HS-27A (cell line): ENCODE measurements at places on chromosomes 4 and X.

DNA sequence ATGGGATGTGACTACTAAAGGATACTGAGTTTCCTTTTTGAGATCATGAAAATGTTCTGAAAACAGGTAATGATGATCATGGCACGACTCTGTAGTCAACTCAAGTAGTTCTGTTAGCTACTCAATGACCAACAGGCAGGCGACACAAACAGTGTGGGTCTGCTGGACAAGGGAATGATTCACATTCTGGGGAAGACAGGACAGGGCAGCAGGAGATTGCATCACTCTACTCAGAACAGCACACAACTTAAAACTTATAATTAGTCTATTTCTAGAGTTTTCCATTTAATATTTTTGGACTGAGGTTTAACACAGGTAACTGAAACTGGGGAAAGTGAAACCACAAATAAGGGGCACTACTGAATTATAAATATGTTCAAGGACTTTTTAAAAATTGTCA lies 365.2 kb downstream of the PRDM5 start:
- DNase-seq = no peak

- DNase-seq = peak; percentile 9
Observed at GRCh38 chrX:70434914-70435586, 9.6 kb upstream of the DLG3 start.

DNA sequence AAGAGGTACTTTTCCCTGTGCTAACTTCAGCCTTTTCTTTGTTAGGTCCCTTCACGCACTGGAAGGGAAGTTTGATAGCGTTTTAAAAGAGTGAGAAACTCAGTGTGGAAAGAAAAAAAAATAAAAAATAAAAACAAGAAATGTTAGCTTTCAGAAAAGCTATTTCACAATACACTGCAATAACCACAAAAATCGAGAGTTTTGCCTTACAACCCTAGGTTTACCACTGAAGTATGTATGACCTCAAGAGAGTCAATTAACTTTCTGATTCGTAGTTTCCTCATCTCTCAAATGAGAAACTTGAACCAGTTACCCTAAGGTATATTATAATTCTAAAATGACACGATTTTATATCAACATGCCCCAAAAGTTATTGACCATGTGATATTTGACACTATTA lies 93.9 kb upstream of the JADE1 start:
- DNase-seq = no peak

DNA sequence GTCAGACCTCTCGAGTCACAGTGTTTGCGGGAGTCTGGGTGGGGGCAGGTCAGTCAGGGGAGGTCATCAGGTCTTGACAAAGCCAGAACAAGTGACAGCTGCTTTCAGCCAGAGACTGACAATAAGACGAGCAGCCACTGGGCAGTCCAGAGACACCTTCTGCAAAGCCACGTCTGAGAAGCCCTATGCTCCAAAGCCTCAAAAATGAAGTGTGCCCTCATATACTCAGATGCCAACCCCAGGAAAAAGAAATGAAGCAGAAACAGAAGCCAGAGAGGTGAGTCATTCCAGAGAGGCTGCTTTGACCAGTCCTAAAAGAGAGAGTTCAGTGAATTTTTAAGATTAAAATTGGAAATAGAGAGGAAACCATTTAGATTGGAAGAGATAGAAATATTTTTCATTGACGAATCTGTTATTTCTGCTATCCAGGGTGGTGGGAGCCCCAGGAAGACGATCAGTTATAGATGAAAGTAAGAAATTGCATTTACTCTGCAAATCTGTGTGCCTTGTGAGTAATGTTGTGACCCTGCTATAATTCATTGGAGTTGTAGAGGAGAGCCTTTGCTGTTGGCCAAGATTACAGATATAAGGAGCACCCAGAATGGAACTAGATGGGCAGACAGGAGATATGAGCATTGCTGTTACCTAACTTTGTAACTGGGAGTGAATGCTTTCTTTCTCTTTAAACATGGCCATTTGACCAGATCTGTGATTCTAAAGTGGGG lies 77.9 kb downstream of the LRRC66 start:
- peak; percentile 49 for DNase-seq

GRCh38 chrX:2513121-2513664 lies 12.4 kb upstream of the DHRSX start:
- no peak for DNase-seq

GRCh38 chrX:103158317-103158621 lies 56.6 kb upstream of the BEX4 start:
- DNase-seq = no peak

GRCh38 chr4:82415922-82416365 lies 14.3 kb downstream of the HNRNPDL start:
- no peak for DNase-seq

DNA sequence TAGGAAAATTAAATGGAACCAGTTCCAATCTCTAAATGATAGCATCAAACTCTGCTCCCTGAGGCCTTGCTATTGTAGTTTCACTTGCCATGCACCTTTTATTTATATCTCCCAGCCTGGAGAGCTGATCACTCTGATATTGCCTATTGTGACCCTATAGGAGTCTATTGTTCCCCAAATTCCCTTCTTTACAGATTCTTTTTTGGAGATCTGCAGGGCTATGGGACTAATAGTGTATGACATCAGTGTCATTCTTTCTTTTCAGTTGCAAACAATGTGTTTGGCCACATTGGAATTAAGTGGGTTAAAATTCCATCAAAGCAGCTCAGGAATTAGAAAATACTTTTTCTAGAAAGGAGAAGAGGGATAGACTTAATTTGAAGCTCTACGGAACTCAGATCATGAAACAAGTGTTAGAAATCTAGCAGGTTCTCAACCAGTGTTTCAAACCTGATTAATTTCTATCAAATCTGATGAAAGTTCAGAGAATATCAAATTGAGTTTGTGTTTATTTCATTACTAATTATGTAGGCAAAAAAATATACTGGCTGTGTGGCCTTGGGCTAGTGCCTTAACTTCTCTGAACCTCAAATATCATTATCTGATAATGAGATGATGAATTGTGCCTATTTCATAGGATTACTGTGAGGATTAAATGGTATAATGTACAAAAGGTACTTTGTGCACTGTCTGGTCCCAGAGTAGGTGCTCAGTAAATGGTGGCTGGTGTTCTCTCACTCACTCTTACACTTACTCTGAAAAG lies 71.4 kb downstream of the COL4A6 start:
- no peak for DNase-seq

DNA sequence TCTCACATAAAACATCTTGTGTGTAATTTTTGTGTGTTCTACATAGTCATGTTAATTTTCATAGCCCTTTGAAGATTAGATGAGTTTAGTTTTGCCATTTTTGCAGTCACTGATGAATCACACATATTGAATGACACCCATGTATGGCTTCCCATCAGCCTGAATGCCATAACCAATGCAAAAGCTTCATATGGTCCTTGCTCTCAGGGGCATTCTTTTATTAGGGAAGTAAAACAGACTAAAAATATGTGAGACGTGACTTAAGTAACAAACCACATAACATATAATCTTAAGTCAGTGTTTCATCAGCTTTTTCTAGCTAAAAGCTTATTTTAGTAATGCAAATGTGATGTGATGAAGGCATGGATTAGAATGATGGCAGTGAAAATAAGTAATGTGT lies 8.2 kb downstream of the SLC25A4 start:
- DNase-seq = no peak

DNA sequence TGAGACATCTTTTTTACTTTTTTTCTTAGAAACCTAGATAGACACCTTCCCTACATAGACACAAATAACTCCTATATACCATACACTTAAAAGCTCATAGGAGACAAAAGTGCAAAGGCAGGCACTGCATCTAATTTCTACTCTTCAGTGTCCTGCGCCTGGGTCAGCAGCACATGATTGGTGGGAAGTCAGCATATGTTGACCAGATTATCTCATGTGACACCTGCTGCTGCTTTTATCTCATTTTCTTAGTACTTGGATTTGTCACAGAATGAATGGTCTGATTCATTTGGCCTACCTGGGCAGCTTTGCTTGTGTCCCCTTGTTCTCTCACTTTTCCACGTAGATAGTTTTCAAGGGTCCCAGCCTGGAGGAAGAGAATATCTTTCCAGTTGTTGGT lies 24.9 kb upstream of the LNX1 start:
- DNase-seq = no peak

DNA sequence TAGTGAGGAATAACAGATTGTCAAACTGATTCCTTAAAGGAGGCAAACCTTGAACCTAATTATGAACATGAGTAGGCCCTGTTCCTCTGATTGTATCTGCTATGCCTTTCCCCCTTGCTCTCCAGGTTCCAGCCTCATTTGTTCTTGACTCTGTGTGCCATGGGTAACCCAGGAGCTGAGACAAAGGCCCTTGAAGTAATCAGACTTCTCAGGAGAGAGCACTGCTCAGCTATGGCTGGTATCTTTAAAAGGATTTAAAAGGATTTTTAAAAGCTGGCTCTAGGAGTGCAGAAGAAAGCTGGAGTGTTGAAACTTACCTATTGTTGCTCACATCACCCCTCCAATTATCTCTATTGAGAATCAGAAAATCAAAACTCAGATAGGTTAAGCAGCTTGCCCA lies 1565.5 kb upstream of the AGA start:
- DNase-seq = no peak

DNA sequence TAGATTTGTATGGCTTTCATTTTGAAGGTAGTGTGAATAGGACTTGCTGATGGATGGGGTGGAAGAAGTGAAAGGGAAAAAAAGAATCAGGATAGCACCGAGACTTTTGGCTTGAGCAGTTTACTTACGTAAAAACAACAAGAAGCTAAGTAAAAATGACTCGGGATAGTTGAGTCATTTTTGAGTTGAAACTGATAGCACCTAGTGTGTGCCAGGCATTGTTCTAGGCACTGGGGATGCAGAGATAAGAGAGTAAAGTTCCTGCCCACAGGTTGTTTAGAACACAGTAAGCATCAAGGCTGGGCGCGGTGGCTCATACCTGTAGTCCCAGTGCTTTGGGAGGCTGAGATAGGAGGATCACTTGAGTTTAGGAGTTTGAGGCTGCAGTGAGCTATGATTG lies 34.7 kb downstream of the ADD1 start:
- DNase-seq = no peak

- DNase-seq = no peak
Observed at GRCh38 chr4:95470622-95471021, 78.2 kb downstream of the UNC5C start.

DNA sequence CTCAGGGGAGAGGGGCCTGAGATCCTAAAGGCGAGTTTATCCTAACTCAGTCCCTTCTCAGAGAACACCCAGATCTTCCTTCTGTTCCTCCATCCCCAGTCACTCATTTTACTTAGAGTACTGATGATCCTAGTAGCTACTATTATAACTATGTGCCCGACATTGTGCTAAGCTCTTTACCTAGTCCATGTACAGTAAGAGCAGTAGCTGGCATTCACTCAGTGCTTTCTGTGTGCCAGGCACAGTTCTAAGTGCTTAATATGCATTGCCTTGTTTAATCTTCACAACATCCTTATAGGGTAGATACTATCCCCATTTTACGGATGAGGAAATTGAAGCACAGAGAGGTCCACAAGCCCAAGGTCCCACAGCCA lies 58.3 kb downstream of the FRMPD3 start:
- DNase-seq = no peak

DNA sequence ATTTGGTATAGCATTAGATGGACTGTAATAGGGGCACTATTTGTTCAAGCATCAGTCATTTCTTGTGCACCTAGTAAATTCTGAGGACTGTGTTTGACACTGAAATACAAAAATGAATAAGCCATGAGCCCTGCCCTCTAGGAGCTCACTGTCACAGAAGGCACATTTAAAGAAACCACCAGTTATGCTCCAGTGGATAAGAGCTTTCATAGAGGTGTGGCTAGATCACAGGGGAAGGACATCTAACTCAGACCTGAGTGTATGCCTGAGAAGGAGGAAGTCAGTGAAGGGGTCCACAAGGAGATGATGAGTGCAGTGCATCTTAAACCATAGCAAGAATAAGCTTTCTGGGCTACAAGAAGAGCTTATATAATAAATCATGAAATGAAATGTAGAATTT lies 40.1 kb downstream of the BTC start:
- DNase-seq = no peak

DNA sequence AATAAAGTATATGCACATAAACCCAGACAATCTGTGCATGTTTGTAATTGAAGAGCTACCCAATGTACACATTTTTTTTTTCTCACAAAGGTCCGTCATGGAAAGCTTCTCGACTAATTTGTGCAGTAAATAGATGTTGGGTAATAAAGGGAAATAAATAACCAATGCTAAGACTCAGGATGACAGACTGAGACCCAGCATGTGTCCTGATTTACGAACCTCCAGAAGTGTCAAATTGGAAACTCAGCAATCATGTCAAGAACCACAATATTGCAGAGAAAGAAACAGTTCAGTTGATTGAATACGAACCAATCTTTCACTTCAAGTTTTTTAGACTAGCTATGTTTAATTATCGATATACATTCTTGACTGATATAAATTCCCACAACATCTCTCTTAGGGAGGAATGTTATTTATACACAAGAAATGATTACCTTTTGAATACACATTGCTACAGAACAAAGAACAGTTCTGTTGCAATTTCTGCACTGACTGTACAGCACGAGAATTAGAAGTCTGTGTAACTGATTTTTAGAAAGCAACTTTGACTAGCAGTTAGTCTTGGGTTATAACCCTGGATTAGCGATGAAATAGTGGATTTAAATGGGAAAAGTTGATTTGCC lies 625.6 kb upstream of the FTHL17 start:
- DNase-seq = no peak
